H9 (cell line): ENCODE measurements at places on chromosomes 13 and 19. TPM values are rescaled to one million over a fixed set of nuclear protein-coding genes. Genes with fewer than 3 reads are reported as not detected.
A peak's percentile ranks its signal among the peaks of the same experiment; 100 is the strongest.

Gene CIRBP
- total RNA-seq = 249 and 263 TPM in 2 replicates

DNA sequence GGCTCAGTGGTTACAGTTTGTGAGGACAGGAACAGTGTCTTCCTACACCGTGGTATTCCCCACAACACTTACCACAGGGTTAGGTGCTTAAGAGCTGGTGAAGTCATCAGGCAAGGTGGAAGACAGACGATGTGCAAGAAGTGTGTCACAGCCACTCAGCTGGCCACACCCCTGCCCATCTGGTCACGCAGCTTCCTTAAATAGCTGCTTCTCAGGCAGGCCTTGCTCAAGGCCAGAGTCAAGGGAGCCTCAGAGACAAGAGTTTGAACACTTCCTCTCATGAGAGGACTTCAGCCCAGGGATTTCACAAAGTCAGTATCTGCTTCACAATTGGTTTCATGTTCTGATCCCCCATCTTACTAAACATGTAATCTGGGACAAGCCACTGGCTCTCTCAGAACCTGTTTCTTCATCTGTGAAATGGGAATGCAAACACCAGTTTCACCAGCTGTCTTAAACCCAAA is 80.3 kb upstream of the FRY start:
- H3K27ac ChIP-seq = no peak overlapping the region
- H3K36me3 ChIP-seq = no peaks in the 10 kb centered on the region
- DNase-seq = no peak
- no peak overlapping the region for H3K4me3 ChIP-seq

Gene ZNF574
- 35.6 and 36.3 TPM in 2 replicates for total RNA-seq

Gene ZNF534
- not detected in 2 replicates for total RNA-seq

DNA sequence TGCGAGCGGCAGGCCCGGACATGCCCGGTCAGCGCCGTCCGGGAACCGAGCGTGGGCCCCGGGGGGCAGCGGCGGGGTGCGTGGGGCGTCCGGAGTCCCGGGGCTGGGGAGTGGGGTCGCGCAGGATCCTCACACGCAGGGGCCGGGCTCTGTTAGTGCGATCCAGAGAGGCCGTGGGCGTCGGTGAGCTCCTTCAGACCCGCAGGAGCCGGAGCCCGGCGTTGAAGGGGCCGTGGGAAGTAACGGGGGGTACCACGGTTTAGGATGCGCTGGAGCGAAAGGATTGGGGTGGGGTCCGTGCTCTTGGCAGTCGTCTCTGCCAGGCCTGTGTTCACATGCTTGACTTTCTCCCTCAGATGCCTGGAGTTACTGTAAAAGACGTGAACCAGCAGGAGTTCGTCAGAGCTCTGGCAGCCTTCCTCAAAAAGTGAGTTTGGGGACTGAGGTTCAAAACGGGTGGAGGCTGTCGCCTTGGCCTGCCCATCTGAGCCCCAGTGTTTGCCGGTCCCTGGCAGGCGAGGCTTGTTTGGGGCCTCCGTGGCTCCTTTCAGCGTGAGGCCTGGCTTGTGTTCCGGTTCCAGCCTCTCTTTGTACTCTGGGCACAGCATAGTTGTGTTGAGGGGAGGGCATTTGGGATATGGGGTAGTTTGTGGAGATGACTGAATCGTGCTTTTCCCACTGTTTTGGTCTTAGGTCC is 512 bp downstream of the RPS19 start:
- peaks cover 51% of the 10 kb centered on the region for H3K36me3 ChIP-seq
- H3K27ac ChIP-seq = no peak overlapping the region
- H3K4me1 ChIP-seq = no peaks in the 10 kb centered on the region; the same call in 1 of the 2 replicates
- H3K27me3 ChIP-seq = no peaks in the 10 kb centered on the region
- peak overlapping the region; percentile 84 for H3K4me3 ChIP-seq

- no peak overlapping the region for H3K4me3 ChIP-seq
- no peaks in the 10 kb centered on the region; the same call in 1 of the 2 replicates for H3K27me3 ChIP-seq
- no peak for DNase-seq
- no peaks in the 10 kb centered on the region for H3K36me3 ChIP-seq
Observed at GRCh38 chr13:100600915-100601314, 12.3 kb upstream of the GGACT start.

- no peaks in the 10 kb centered on the region for H3K27me3 ChIP-seq
- no peaks in the 10 kb centered on the region for H3K36me3 ChIP-seq
- peak; percentile 54 for DNase-seq
- no peak overlapping the region for H3K27ac ChIP-seq
- no peaks in the 10 kb centered on the region for H3K4me1 ChIP-seq
Observed at GRCh38 chr19:41064974-41065569, 23.2 kb upstream of the CYP2A13 start.

DNA sequence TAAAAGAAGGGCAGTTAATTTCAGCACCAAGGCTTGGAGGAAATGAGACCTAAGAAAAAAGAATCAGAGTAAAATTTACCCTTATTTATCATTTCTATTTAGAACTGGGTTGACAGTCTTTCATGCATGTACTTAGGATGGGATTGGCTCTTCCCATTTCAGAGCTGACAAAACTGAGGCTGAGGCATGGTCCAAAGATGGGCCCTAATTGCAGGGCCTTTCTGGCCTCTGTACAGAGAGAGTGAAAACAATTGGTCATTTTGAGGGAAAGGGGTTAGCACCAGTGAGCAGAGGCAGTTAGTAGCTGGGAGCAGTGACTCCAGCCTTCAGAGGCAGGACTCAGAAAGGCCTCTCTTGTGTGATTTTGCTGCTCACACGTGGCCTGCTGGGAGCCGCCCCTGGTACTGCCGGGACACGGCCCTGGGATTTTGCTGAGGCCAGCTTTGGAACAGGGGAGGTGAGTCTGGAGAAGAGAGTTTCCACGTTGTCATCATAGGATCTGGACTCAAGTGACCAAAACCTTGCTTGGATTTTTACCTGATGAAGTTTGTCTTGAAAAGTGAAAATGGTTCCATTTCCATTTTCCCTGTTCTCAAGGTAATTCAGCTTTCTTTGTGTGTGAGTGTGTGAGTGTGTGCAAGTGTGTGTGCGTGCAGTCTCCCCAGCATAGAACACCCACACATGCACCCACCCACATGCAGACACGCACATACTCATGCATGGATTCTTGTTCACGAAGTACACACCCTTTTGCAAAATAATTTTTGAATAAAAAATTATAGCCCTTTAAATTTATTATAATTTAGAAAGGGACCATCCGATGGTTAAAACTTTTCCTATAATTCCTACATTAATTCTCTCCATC is at the start of gene ZNF536:
Gene ZNF536 (plus strand): TSS at position 425 of the 865 bp plus-strand sequence. CDS start 71,179 bp downstream, outside the sequence.
- no peak for DNase-seq
- H3K4me1 ChIP-seq = 0 out of 2 replicates have a peak, but pooled peaks cover 3% of the 10 kb centered on the region
- peaks cover 3% of the 10 kb centered on the region; the same call in 1 of the 2 replicates for H3K27me3 ChIP-seq
- no peaks in the 10 kb centered on the region for H3K36me3 ChIP-seq
- H3K27ac ChIP-seq = no peak within 1 kb of the TSS

GRCh38 chr19:18502638-18503294 is 19.1 kb downstream of the ELL start:
- H3K4me3 ChIP-seq = no peak overlapping the region
- no peaks in the 10 kb centered on the region for H3K27me3 ChIP-seq
- no peaks in the 10 kb centered on the region for H3K4me1 ChIP-seq
- no peaks in the 10 kb centered on the region for H3K36me3 ChIP-seq
- DNase-seq = no peak
- no peak overlapping the region for H3K27ac ChIP-seq

GRCh38 chr13:31638577-31638976 is 100.7 kb upstream of the RXFP2 start:
- H3K4me1 ChIP-seq = no peaks in the 10 kb centered on the region
- H3K36me3 ChIP-seq = peaks cover 60% of the 10 kb centered on the region
- no peak overlapping the region for H3K27ac ChIP-seq

GRCh38 chr19:42121656-42122069 is 10.6 kb downstream of the POU2F2 start:
- DNase-seq = no peak
- H3K27ac ChIP-seq = no peak overlapping the region
- no peaks in the 10 kb centered on the region for H3K27me3 ChIP-seq
- no peak overlapping the region for H3K4me3 ChIP-seq

DNA sequence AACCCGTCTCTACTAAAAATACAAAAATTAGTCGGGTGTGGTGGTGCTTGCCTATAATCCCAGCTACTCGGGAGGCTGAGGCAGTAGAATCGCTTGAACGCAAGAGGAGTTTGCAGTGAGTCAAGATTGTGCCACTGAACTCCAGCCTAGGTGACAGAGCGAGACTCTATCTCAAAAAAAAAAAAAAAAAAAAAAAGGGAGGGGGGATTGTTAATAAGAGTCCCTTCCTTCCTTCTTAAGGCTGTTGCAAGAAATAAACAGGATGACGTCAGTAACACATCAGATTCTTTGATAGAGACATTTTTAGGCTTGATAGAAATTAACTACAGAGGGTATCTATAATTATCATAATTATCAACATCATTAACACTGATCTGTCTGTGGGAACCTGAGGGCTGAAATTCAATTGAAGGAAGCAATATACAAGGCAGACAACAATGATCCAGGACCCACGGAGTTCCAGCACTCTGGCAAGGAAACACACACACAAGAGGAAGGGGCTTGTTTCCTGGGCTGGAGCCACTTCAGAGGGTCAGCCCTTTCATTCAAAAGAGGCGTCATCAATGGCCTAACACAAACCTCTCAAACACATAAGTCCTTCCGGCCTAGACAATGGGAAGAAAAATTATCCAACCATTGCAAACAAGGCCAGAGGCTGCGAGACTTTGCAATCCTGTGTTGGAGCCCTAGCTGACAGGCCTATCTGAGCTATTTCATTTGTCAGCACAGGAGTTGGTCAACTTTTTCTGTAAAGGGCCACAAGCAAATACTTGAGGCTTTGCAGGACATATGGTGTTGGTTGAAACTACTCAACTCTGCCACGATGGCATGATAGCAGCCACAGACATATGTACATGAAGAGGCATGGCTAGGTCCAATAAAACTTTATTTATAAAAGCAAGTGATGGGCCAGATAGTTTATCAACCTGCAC is 105.2 kb downstream of the INSR start:
- H3K4me3 ChIP-seq = no peak overlapping the region
- H3K36me3 ChIP-seq = peaks cover 3% of the 10 kb centered on the region; the same call in 2 of the 3 replicates
- no peak for DNase-seq
- no peaks in the 10 kb centered on the region for H3K27me3 ChIP-seq
- H3K27ac ChIP-seq = no peak overlapping the region

Gene POGLUT2
- total RNA-seq = 23.1 and 23.5 TPM in 2 replicates

Gene ARHGEF18
- 37.2 and 38.3 TPM in 2 replicates for total RNA-seq

Gene KCNN1
- total RNA-seq = 8.4 and 9.2 TPM in 2 replicates

DNA sequence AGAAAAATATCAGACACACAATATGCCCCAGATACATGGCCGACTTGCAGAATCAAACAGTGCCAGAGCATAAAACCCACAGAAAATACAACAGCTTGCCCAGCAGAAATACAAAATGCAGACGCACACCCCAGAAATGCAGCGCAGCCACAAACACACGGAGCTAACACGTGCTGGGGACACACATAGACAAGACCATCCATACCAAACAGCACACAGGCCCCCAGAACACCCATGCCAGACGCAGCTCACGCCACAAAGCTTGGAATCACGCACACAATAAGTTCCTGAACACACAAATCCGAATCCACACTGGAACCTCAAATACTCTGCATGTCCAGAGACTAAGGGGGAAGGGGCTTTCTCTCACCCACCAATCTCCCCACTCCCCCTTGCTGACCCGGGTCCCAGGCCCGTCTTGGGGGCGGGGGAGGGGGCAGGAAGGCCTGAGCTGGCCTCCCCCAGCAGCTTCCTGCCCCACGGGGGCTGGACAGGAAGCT is 17.2 kb downstream of the CCDC97 start:
- H3K4me1 ChIP-seq = peaks cover 12% of the 10 kb centered on the region; the same call in 1 of the 2 replicates
- no peaks in the 10 kb centered on the region for H3K27me3 ChIP-seq
- DNase-seq = no peak
- H3K36me3 ChIP-seq = peaks cover 45% of the 10 kb centered on the region

DNA sequence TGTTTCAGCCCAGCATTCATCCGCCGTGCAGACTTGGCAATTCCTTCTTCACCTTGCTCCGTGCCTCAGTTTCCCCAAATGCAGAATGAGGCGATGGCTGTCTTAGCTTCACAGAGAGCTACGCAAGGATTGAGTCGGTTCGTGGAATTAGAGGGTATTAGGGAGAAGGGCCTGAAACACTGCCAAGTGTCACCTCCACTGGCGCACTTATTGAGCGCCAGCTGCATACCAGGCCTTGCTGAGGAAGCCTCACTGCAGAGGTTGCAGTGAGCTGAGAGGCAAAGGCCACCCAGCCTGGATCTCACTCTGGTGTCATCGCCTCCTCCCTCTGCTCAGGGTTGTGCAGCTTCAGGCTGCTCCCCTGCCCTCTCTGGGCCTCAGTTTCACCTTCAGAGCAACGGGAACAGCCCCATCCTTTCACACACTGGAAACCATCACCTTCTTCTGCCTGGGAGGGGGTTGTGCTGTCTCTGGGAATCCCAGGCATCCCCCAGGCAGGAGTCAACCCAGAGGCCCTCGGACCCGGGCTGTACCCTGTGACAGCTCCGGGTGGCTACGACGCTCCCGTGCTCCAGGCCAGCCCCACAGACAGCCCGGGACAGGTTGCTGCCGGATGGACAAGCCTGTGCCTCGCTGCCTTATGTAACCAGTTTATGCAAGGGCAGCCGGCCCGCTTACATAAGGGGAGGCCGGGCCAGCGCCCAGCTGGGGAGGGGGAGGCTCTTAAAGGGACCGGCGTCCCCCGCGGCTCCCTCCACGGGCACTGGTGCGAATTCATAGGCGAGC is 31.9 kb downstream of the NFIC start:
- H3K27me3 ChIP-seq = no peaks in the 10 kb centered on the region
- H3K4me3 ChIP-seq = no peak overlapping the region
- H3K4me1 ChIP-seq = no peaks in the 10 kb centered on the region
- no peak overlapping the region for H3K27ac ChIP-seq
- DNase-seq = peak; percentile 51

Gene PHF11
- 11.5 and 13.5 TPM in 2 replicates for total RNA-seq

DNA sequence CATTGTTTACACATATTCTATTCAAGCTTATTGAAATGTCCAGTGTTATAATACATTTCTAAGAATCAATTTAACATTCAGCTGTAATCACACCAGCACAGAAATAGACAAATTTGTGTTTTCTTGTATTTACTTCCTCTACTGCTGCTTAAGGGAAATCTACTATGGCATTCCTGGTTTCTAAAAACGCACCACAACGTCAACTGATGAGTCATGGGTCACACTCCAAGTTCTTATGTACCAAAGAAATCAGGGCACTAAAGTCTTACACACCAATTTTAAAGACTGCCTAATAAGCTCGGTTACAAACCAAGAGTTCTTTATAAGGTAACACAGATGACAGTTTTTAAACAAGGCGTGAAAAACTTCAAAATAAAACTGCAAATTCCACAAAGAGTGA is 13.2 kb downstream of the LNX2 start:
- H3K4me3 ChIP-seq = no peak overlapping the region
- H3K4me1 ChIP-seq = no peaks in the 10 kb centered on the region
- no peak for DNase-seq
- no peaks in the 10 kb centered on the region for H3K36me3 ChIP-seq
- no peaks in the 10 kb centered on the region for H3K27me3 ChIP-seq

DNA sequence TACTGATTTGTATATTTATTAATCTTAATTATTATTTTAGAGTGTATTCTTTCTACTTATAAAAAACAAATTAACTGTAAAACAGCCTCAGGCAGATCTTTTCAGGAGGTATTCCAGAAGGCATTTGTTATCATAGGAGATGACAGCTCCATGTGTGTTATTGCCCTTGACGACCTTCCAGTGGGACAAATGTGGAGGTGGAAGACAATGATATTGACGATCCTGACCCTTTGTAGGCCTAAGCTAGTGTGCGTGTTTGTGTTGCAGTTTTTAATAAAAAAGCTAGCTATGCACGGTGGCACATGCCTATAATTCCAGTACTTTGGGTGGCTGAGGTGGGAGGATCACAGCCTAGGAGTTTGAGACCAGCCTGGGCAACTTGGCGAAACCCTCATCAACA is 46.7 kb downstream of the NDFIP2 start:
- H3K4me3 ChIP-seq = no peak overlapping the region
- DNase-seq = no peak
- H3K27ac ChIP-seq = no peak overlapping the region
- H3K4me1 ChIP-seq = no peaks in the 10 kb centered on the region; the same call in 1 of the 2 replicates
- no peaks in the 10 kb centered on the region for H3K27me3 ChIP-seq

Gene CALR3
- 0.44 and 0.53 TPM in 2 replicates for total RNA-seq
